ENCODE measurements at places on chromosomes 3 and 15.

DNA sequence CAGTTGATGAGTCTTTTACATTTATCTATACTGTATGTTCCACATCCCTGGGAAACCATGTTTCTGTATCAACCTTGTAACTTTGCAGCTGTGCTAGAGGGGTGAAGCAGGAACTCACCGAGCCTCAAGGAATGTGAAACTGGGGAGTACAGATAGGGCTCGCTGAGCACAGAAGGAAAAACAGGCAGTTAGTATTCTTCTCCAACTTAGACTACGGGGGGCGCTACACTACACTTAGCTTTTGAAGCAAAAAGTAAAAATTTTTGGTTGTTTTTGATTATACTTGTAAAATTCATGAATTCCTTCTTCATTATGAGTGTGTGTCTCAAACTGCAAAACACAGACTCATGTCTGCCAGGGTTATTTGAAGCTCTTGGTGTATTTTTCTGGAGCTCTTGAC, 132.7 kb upstream of the RGMA start:
- DNase-seq: no peak

DNA sequence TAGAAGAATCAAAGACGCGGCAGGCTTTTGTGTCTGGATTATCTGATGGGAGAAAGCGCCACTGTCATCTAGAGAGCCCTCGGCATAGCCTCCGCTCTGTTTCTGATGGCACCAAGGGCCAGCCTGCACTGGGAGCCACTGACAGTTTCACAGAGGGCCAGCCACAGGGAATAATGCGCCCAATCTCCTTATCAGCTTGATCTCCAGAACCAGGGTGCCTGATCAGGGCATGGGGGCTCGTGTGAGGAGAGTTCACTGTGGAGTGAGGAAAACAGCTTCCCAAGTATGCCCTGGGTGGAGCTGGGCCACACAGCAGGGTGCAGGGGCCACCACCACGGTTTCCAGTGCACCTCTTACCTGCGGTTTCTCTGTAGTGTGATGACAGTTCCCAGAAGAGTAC, 29.8 kb upstream of the CLK3 start:
- DNase-seq: no peak

DNA sequence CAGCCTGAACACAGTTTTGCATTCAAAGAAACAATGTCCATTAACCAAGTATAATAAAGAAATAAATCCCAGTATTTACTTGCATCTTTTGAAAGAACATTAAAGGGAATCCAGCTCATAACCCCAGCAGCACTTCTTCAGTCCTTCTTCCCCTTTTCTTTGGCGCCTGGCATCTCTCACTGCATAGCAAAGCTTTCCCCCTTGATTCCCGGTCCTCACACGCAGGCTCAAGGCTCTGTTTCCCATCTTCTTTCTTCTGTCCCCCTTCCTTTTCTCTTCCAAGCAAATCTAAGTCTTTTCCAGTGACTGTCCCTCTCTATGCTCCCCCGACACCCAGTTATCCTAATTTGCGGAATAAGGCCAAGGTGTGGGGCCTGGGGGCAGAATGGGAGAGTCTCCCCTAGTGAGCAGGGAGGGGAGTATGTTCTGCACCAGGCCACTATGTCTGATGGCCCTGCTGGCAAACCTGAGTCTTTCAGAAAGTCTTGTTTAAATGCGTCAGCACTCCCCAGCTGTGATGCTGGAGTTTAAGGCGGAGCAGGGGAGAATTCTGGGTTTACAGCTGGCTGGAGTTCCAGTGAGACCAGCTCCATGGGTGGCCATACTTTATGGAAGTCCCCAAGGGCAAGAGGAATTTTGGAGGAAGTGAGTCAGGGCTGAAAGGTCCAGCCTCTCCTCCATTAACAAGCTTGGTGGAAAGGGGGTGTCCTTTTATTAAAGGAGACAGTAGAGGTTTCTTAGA, 42.1 kb downstream of the GOLGA6A start:
- DNase-seq: peak; percentile 97

DNA sequence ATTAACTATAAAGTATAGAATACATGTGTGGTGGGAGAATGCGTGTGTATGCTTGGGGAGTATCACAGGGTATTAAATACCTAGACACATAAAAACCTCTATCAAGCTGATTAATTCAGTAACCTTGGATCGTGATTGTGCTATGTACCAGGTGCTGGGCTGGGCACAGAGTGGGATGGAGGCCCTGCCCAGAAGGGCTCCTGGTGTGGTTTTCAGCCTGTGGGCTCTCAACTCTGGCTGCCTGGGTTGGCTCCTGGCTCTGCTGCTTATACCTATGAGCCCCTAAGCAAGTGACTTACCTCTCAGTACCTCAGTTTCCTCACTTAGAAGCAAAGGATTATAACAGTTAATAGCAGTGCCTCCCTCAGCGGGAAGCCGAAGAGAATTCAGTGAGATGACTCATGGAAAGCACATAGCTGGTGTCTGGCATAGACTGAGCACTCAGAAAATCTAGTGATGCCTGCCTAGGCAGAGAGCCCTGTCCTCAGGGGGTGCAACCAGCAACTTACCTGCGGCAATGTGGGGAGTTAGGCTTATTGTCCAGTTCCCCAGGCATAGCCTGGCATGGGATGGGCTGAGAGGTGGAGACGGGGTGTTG, 90.6 kb upstream of the MYZAP start:
- DNase-seq: peak; percentile 62

DNA sequence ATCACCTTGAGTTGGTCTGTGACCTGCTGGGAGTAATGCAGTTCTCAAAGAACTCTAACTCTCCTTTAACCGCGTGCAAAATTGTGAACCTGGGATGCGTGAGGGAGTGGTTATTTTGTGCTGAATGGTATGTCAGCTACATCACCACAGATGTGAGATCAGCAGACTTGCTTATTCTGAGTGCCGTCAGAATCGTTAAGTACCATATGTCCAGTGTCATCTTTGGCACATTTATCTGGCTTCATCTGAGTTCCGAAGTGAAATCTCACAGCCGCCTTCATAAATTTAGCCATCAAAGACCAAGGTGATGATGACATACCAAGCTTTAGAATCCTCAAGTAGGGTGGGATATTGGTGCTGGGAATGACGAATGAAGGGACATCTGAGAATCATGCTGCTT, 347.2 kb upstream of the TPRG1 start:
- no peak for DNase-seq

GRCh38 chr3:119862616-119863015, 80.7 kb downstream of the NR1I2 start:
- no peak for DNase-seq

GRCh38 chr3:7100136-7100535, 239.2 kb downstream of the GRM7 start:
- no peak for DNase-seq

GRCh38 chr3:71323558-71323957, 260.0 kb downstream of the FOXP1 start:
- DNase-seq: no peak

- DNase-seq: no peak
Observed at GRCh38 chr3:24128199-24129005, 183.3 kb downstream of the NR1D2 start.

DNA sequence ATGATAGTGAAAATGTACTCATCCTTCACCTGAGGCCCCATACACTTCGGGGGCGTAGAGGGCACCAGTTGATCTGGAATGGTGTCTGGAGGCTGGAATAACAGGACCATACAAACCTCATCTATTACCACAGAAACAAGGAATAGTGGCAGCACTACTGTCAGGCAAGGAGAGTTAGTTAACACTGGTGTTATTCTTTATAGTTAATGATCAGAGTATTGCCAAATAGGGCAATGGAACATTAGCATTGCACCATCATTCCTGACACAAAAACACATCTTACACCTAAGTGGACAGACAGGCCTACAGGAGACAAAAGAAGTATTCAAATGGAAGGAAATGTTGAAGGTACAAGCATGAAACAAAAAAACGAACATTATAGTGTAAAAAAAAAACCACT, 137.0 kb upstream of the UBP1 start:
- DNase-seq: no peak

GRCh38 chr3:104291437-104291851, 1075.3 kb upstream of the ALCAM start:
- DNase-seq: no peak

DNA sequence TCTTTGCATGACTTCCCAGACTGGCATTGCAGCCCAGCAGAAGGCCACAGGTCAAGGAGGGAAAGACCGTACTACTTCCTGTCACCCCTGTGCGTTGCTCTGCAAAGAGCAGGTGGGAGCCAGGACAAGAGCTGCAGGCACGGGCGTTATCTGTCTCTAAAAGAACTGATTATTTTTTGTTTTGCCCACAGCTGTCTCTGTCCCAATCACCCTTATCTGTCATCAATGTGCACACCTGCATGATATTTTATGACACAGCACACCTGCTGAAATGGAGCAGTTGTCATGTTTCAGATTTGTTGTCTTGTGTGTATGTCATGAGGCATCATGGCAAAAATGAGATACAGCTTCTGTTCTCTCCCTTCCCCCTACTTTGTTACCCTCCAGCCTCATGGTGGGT, 58.8 kb downstream of the SLCO3A1 start:
- DNase-seq: no peak

DNA sequence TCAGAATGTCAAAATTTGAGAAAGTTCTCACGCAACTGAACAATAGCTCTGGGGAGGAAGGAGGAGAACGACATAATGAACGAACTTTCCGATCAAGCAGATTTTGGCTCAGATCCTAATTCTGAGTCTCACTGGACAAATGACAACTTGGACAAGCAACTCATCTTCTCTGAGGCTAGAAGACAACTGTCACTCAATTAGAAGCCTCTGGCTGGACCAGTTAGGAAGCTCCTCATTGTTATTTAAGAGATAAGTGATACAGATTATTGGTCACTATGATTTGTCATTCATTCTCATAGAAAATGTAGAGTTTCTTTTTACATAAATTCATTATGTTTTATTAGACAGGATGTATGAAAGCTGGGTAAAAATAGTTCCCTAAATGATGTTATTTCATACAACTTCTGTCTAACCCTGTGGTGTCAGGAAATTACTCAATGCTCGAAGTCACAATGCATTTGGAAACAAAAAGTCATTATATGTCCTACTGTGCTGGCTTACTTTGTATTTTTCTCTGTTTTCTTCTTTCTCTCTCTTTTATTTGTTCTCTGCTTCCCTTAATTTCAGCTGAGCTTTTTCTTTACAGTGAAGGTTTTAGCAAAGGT, 11.0 kb upstream of the C3orf49 start:
- no peak for DNase-seq

DNA sequence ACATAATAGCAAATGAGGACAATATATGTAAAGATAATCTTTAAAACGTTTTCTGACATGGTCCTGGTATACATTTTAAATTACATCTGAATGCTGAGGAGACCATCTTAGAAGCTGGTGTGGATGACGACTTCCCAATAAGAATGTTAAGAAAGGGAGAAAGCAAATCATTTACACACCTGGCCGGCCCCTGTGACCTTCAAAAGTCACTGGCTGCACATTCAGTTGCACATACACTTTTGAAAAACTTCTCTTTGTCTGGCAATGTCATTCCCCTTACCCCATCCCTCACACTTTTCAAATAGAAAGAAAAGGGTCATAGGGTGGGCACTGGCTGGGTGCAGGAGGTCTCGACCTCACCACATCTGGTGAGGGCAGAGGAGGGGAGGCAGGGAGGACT, 391.0 kb downstream of the MECOM start:
- DNase-seq: no peak

GRCh38 chr3:40307176-40307575, 2.3 kb upstream of the EIF1B start:
- DNase-seq: no peak

GRCh38 chr15:55637086-55637485, 48.9 kb upstream of the PYGO1 start:
- no peak for DNase-seq

DNA sequence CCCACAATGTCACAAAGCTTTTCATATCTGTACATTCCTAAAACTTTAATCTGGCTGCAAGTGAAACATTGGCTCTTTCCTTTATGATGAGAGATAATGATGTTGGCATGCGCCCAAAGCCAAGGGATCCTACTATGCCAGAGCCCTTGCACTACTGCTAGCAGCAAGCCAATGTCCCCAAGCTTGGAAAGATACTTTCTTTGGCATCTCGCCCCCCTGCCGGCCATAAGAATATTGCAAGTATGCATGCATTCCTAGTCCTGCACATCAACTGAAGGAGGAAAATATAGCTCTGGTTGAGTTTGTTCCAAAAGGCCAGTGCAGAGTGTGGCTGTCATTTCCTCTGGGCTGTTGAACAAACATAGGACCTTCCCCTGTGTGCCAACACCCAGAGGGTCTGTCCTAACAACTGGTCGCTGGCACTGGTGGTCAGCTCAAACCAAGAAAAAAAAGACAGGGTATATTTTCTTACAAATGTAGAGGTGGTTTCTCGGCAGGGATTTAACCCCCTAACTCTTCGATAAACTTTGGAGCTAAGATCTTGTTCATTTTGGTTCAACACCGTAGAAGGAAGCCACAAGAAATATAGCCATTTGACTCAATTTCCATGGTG, 120.9 kb upstream of the ZBED2 start:
- DNase-seq: peak; percentile 79

DNA sequence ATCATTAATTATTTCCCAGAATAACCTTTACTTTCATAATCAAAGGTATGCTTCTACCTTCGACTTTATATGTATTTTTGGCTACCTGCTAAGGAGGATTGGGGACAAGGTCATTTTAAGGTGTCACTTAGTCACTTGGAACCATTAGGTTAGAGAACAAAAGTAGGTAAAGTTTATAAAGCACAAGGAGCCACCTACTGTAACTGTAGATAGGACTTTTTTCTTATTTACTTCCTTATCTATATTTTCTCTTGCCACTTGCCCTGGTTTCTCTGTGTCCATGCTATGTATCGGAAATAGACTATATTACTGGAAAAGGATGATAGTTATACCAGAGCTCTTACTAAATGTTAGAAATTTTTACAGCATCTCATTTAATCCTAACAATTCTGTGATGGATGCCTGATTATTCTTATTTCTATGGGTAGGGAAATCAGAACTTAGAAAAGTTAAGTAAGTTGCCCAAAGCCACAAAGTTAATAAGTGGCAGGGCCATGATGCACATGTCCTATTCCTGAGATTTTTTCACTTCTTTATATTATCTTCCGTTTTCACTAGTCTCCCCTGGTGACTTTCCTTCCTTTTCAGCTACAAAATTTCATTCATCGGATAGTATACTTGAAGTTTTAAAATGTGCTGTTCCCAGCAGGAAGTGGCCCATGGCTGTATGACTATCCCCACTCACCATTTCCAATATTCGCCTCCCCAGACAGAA, 132.5 kb downstream of the CMSS1 start:
- DNase-seq: no peak

DNA sequence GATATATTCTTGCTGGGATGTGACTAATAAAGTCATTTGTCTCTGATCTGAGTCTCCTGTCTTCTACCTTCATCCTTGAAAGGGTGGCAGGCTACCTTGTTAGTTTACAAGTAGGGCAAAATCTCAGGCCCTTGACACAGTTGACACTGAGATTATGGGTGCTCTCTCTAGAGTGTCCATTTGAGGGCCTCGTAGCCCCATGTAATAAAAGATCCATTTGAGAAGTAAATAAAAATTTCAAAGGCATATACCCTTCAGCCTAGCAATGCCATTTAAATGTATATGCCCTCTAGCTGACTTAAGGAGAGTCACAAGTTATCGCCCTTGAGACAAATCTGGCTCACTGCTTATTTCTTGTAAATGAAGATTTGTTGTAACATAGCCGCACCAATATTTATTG, 98.6 kb downstream of the TCF12 start:
- no peak for DNase-seq
